Kidney glomerular epithelial cell (primary cell): ENCODE measurements at places on chromosomes 13 and 19.

DNA sequence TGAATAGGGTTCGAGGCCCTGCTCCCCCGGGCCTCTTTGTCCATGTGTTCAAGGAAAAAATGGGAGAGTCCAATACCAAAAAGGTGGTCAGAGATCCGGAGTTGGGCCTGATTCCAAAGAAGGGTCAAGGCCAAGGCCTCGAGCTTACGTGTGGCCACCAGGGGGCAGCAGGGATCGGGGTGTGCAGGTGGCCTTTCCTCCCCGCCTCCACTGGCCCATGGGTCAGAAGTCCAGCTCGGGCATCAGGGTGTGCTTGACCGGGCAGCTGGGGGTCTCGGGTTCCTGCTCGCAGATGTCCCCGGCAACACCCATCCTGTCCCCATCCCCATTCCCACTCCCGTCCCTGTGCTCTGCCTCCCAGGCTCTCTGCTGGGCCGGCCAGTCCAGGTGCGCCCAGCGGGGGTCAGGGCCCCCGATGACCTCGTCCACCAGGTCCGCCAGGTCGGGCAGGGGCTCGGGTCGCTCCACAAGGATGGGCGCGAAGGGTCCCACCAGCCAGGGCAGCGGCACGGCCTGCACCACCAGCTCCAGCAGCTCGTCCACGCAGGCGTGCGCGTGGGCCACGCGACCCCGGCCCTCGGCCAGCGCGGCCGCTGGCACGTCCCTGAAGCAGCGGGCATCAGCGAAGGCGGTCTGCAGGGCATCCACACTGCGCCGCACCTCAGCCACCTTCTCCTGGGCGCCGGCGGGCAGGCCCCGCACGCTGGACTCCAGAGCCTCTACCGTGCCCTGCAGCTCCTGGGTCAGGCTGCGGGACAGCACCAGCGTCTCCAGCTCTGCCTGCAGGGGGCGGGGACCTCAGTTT is 5.2 kb upstream of the PLIN4 start:
- no peak for DNase-seq

GRCh38 chr19:4140237-4140711 is 13.2 kb upstream of the CREB3L3 start:
- DNase-seq: peak; percentile 20

- no peak for DNase-seq
Observed at GRCh38 chr13:108214441-108215271, 680 bp downstream of the LIG4 start.

GRCh38 chr19:47675271-47675670 is 38.0 kb upstream of the EHD2 start:
- DNase-seq: no peak

DNA sequence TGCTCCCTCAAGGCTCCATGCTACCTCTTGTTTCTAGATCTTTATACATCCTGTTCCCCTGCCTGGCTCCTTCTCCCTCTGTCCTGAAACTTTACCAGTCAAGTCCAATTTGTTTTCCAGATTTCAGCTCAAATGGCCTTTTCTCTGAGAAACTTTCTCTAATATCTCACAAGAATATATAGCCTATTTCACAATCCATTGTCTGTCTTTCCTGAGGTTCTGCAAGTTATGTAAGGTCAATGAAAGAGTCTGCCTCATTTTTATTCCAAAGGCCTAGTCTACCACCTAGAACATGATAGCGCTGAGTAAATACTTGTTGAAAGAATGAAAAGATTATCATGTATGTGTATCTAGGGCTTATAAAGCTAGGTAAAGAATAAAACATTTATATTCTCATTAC is 348.8 kb downstream of the SPRY2 start:
- DNase-seq: no peak

- DNase-seq: no peak
Observed at GRCh38 chr13:39567569-39567968, 35.4 kb downstream of the LHFPL6 start.

- no peak for DNase-seq
Observed at GRCh38 chr13:66996503-66996902, 233.6 kb downstream of the PCDH9 start.

DNA sequence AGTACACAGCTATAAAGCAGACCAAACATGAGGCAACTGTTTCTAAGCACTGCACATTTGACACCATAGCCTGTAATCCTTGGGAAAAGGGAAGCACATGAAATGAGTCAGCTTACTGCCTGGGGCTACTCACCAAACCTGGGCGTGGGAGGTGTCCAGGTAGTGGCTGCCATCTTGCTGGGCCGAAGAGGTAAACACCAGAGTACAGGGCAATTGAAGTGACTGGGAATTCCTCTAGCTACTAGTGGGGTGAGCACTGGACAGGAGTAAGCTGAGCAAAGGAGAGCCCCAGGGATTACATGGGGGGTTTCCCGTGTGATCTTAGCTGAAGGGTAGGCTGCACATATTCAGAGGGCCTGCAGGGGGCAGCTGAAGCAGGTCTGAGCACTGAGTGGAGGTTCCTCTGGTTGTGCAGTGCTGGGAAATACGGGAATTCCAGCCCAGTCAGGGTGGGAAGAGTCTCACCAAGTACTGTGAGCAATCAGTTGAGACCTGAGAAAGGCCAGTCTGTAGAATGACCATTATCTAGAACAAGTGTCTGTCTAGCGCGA is 140.5 kb downstream of the SLC7A1 start:
- DNase-seq: no peak

DNA sequence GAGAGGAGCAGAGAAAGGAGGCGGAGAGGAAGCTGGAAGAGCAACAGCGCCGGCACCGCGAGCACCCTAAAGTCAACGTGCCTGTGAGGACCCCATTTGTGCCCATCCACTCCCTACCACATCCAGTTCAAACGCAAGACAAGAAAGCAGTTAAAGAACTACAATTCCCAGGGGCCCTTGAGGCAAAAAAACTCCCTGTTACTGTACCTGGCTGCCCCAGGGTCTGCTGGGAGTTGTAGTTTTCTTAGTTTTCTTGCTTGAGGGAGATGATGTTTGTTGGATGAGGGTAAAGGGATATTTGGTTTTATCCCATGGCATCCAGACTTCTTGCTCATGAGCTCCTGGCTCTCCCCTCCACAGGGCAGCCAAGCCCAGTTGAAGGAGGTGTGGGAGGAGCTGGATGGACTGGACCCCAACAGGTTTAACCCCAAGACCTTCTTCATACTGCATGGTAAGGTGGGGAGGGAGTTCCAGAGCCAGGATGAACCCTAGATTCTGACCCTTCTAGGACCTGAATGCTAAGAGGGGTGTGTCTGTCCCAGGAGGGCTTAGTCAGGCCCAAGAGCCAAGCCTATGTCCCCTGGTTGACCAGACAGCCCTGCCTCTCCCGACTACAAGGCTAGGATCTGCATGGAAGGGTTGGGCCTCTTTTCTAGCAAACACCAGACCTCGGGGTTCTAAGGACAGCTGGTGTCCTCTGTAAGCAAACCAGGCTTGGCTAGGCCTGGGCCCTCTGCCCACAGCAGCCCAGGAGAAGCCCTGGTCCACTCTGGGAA is 13.2 kb downstream of the NUCB1 start:
- DNase-seq: no peak

- no peak for DNase-seq
Observed at GRCh38 chr13:74040200-74040599, 94.0 kb downstream of the KLF12 start.

GRCh38 chr13:26707122-26708006 is 53.2 kb downstream of the GPR12 start:
- peak; percentile 24 for DNase-seq

DNA sequence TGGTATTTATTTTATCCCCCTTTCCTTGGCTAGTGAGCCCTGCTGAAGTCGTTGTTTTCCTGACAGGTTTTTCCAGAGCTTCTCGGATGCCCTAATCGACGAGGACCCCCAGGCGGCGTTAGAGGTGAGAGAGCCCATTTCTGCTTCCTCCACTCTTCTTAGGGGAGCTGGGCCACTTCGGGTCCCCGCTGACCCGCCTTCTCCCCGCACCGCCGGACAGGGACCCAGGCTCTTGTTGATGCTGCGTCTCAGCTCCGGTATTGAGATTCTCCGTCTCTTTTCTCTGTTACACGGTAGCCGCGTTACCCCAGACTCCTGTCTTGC is 306 bp downstream of the SUGT1 start:
- DNase-seq: no peak

DNA sequence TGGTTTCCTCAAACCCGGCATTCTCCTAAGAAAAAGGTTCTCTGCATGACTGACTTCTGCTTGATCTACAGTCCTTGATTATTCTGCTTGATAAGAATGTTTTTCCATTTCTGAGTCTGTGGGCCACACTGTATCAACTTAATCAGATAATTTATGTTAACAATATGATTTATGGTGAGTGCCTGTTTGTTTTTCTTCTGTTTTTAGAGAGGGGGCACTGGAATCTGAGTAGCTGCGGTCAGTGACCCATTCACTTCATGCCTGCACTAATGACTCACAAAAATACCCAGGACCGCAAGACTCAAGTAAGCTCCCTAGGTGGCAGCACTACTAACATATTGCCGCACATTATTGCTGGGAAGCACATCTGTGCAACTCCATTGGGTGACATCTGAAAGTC is 542.3 kb upstream of the ATXN8OS start:
- peak; percentile 94 for DNase-seq

DNA sequence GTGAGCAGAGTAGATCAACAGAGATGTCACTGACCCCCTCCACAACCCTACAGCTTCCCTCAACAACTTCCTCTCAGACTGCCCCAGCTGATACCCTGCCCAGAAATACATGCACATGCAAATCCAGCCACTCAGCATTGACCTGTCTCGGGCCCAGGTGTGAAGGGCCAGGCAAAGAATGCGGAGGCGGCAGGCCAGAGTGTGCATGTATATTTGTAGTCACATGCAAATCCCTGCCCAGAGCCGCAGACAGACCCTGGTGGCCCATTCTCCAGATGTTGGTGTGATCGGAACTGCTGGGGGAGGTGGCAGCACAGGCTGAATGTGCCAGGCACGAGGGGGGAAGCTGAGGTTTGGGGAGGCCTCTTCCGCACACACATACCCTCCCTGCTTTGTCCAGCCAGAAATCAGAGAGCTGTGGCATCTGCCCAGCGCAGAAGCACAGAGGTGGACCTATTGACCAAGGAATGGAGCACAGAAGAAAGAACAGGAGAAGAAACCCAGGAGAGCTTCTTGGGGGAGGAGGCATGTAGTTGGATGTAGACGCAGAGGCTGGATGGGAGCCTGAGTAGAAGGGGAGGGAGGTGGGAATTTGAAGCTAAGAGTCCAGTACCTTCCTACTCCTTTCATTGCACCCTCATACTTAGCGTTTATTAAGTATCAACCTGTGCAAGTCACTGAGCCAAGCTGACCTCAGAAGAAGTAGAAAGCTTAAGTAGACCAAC is 14.4 kb downstream of the MEF2B start:
- no peak for DNase-seq

- DNase-seq: no peak
Observed at GRCh38 chr19:2700660-2701360, 1.7 kb downstream of the GNG7 start.

DNA sequence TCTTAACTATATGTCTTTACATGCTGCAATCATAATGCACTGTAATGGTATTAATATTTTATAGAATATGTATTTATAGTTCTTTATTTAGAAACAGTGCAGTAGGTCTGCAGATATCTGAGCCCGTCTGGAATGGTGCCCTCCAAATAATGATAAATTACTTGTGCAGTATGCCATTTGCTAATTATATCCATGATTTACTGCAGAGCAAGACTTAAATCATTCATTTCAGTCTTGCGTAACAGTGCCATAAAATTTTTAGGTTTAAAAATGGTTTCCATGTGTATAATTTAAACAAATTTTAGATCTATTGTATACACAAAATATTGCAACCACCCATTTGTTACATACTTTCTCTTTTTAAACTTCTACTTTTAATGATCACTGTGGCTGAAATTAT is 175.1 kb downstream of the ZNF536 start:
- DNase-seq: no peak

GRCh38 chr19:48841571-48841970 is 5.3 kb upstream of the HSD17B14 start:
- DNase-seq: no peak

DNA sequence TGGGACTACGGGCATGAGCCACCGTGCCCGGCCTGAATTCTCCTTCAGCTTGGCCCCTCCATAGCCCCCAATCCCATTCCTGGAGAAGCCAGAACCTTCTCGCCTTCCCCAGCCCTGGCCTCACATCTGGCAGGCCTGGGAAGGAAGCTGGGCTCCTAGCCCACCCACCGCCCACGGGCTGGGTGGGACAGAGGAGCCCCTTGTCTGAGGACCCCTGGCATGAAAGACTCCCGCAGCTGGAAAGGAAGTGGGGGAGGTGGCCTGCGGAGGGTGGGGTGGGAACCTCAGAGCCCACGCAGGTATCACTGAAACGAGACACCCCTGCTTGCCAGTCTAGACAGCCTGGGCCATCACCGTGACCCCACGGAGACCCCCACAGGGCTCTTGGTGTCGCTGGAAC is 7.7 kb upstream of the NANOS3 start:
- no peak for DNase-seq

DNA sequence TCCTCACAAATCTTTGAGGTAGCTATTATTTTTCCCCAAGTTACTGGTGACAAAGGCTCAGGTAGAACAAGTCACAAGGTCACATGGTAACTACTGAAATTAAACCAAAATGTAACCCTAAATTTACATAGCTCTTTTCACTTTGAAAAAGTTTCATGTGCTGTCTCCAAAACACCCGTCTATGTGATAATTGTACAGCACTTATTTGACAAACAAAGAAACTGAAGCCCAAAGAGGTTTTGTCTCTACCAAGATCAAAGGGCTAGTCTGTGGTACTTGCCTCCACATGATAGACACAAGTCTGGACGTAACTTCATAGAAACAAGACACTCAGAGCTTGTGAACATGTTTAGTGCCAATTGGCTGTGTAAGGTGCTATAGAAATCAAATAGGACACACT is 108.3 kb downstream of the SACS start:
- DNase-seq: no peak
